ENCODE measurements at places on chromosomes 1 and 21. TPM values are rescaled to one million over a fixed set of nuclear protein-coding genes. Genes with fewer than 3 reads are reported as not detected.
A peak's percentile ranks its signal among the peaks of the same experiment; 100 is the strongest.

Gene CRB1
- not detected for total RNA-seq

DNA sequence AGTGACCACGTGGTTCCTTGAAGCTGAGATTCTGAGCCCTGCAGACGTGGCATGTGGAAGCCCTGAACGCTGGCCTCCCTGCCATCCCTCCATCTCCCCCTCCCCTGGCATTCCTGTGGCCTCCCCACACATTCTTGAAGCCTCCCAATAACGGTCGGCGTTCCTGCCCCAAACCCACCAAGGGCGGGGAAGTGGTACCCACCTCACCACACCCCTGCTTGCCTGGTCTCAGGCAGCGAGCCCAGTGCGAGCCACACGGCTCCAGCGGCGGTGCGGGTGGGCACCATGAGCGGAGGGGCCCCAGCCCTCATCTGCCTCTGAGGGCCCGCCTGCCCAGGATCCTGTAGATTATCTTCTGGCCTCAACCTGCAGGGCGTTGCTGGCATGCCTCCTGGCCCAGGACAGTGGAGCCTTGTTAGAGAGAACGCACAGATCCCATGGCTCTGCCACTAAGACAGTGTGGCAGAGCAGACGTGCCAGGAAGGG, 20.6 kb upstream of the PRELP start:
- no peak overlapping the region for H3K4me3 ChIP-seq
- H3K4me1 ChIP-seq = no peaks in the 10 kb centered on the region
- no peak overlapping the region for H3K27ac ChIP-seq
- peaks cover 33% of the 10 kb centered on the region for H3K27me3 ChIP-seq
- peak; percentile 19 for DNase-seq
- H3K36me3 ChIP-seq = no peaks in the 10 kb centered on the region

DNA sequence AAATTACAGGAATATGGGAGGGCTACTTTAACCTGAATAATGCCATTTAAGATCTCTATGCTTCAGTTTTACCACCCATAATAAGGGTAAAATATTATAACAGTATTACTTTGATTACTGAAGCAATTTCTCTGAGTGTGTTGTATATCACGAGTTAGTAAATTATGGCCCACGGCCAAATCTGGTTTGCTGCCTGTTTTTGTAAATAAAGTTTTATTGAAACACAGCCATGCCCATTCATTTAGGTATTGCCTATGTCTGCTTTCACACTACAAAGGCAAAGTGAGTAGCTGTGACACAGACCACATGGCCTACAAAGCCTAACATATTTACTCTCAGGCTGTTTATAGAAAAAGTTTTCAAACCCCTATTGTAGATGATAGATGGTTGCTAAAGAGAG, 156.8 kb downstream of the CDC42BPA start:
- H3K27me3 ChIP-seq = no peaks in the 10 kb centered on the region
- H3K4me3 ChIP-seq = no peak overlapping the region
- H3K4me1 ChIP-seq = peaks cover 3% of the 10 kb centered on the region
- H3K36me3 ChIP-seq = peaks cover 9% of the 10 kb centered on the region
- DNase-seq = no peak

DNA sequence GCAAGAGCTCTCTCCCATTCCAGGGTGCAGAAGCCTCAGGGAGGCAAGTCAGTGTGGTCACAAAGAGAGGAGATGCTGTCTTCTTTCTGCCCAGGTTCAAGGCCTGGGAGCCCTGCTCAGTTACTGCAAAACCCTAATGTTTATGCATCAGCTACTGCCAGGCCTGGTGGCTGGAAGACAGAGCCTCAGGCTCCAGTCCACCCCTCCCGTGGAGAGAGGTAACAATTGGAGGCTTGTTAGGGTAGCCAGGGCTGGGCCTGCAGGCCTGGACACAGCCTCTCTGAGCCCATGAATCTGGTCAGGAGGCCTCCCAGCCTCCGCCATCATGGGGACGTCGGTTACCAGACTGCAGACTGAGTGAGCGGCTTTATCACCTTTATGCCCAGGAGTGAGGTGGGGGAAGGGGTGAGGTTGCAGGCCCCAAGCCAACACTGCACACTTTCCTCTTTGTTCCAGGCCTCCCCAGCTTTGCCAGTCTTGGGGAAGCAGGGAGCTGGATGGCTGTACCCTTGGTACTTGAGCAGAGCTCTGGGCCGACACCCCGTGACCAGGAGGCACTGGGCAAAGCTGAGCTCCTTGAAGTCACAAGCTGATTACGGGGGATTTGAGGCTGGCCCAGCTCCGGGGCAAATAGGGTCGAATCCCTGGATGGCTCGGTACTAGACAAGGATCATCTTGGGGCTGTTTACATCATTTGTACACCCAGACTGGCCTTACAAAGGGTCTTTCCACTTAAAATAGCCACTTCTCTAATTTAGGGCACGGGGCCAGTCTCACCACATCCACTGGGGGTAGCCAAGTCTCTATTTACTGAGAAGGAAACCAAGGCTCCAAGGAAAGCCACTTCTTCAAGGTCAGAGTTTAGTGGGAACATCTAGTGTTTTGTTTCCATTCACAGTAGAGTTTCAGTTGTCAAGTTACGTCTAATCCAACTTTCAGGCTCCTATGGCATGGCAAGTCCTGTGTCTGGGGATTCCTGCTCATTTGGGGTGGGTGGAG, 5.2 kb downstream of the SLC2A1 start:
- H3K36me3 ChIP-seq = peaks cover 3% of the 10 kb centered on the region
- peaks cover 64% of the 10 kb centered on the region for H3K4me1 ChIP-seq
- no peaks in the 10 kb centered on the region for H3K27me3 ChIP-seq
- H3K27ac ChIP-seq = peak overlapping the region; percentile 46
- no peak overlapping the region for H3K4me3 ChIP-seq
